ENCODE measurements at places on chromosomes 7 and 10.

DNA sequence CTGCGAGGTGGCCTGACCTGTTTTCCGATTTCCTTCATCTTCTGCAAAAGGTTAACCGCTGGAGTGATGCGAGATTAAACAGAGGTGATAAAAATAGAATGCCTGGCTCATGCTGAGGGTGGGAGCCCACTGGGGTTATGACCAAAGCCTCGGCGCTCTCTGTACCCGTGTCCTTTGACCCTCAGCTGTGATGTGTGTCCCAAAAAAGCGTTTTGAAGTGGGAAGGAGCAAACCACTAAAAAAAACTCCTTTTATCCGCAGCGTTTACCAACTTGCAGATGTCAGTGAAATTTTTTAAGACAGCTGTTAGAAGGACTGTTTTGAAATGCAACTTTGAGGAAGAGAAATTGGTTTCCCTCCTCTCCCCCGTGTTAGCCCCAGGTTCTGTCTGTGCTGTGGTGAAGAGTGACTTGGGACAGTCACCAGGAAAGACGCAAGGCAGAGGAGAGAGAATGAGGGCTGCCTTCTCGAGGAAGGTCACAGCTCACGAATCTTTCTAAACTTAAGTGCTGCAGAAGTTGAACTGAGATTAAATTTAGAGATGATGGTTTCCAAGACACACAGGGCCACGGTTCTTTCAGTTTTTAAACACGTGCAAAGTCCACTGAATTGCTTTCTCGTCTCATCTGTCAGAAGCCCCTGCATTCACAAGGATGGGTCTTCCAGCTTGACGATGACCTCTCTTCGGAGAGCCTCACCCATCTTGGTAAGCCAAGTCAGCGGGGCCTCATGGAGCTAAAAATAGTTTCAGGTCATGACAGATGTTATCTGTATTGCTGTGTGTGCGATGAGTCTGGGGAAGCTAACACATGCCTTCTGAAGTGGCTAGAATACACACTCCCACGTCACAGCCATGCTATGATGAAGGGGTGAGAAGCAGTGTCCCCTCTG lies 27.6 kb downstream of the AMZ1 start:
- DNase-seq: no peak

DNA sequence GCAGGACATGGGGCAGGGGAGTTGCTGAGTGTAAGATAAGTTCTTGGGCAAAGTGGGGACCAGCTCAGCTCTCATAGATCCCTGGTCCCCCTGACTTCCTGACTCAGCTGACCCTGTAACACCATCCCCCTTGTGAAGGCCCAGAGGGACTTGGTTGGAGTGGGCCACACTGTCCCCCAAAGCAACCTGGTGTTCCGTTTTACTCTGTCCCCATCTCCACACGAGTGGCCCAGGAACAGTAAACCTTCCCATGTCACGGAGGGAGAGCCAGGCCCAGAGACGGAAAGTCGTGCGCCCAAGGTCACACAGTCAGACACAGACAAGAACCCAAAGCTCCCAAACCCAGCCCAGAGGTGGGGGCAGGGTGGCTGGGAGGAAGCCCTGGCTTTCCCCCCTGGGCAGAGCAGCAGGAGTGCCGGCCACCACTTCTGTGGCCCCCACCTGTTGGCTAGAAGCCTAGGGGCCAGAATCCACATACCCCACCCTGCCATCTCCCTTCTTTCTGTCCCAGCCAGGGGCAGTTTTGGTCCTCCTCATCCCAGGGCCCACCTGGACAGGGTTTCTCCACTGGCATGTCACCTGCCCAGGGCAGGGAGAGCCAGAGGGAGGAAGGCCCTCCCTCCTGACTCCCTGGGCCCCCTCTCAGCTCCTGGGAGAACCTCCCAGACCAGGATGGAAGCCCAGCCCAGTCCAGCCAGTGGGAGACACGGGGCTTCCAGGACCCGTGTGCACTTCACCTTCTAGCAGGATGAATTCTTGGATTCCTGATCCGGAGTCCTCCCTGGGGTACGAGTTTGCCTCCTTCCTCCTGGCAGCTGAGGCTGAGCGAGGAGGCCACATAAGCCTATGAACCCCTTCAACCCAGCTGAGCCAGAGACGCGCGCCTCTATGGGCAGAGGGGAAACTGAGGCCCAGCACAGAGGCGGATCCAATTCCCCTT lies 20.6 kb upstream of the VPS37D start:
- no peak for DNase-seq

DNA sequence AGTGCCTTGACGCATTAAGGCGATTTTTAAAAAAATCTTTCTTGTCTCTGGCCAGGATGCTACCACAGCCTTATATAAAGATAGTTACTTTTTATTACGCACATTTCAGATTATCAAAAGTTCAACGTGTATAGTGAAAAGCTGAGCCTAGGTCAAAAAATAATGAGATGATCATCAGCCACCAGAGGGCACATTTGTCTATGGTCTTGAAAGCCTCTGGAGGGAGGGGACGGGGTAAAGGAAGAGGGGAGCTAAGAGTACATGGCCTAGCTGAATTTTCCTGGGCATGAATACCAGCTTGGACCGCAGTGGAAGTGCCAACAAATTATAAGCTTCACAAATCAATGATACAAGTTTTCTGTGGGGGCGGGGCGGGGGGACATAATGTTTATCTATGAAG lies 285.9 kb upstream of the SMIM30 start:
- DNase-seq: no peak

GRCh38 chr10:132833421-132834111 lies 47.6 kb upstream of the NKX6-2 start:
- DNase-seq: no peak
